HCEC 1CT (cell line): ENCODE measurements at places on chromosomes 7 and 10.

DNA sequence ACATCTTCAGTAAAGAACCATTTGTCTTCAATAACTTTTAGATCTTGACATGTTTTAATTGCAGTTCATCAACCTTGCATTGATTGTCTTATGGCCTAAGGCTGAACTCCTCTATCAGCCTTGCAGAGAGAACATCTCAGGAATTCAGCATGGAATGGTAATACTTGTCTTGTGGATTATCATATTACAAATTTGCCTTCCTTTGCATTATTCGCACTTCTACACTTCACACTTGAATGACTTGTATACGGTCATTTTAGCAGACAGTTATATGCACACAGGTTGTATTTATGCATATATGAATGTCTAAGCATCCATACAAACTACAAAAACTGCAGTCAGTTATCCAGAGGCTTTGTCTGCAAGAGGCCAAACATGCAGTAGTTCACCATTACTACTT, 31.7 kb downstream of the GPR85 start:
- no peak for DNase-seq

GRCh38 chr7:74269757-74270277, 15.6 kb upstream of the RFC2 start:
- peak; percentile 57 for DNase-seq

DNA sequence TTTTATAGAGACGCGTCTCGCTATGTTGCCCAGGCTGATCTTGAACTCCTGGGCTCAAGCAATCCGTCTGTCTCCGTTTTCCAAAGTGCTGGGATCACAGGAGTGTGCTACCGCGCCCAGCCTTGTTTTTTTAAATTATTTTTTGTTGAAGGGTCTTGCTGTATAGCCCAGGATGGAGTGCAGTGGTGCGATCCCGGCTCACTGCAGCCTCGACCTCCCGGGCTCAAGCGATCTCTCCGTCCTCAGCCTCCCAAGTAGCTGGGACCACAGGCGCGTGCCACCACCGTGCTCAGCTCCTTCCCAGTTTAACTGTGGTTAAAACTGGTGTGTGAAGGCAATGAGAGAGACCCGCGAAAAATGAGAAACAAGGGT, 11.0 kb upstream of the HNRNPF start:
- no peak for DNase-seq

GRCh38 chr10:43735907-43736306, 87.2 kb upstream of the ZNF32 start:
- no peak for DNase-seq

DNA sequence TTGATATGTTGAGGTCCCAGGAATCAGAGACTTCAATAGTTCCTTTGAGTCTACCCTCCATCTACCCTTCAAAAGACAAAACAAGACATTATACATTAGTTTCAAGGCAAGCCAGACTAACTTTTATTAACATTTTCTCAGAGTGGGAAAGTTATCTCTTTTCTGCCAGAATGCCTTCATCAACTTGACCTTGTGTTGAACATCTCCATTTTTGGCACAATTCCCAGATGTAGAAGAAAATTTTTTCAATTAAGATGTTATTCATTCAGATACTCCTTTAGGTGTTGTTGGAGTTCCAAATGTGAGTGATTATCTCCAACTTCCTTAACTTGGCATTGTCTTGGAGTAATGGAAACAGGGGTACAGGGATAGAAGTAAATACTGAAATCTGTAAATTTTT, 59.1 kb downstream of the NRF1 start:
- no peak for DNase-seq

DNA sequence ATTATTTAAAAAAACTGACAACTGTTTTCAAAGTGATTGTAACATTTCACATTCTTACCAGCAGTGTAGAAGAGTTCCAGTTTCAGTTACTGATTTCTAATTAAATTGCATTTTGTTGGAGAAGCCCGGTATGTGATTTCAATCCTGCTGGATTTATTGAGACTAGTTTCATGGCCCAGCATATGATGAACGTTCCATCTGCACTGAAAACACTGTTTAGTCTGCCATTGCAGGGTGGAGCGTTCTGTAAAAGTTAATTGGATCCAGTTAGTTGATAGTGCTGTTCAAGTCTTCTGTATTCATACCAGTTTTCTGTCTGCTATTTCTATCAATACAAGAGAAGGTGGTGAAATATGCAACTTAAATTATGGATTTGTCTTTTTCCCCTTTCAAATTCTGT, 37.3 kb upstream of the CCNY start:
- no peak for DNase-seq

DNA sequence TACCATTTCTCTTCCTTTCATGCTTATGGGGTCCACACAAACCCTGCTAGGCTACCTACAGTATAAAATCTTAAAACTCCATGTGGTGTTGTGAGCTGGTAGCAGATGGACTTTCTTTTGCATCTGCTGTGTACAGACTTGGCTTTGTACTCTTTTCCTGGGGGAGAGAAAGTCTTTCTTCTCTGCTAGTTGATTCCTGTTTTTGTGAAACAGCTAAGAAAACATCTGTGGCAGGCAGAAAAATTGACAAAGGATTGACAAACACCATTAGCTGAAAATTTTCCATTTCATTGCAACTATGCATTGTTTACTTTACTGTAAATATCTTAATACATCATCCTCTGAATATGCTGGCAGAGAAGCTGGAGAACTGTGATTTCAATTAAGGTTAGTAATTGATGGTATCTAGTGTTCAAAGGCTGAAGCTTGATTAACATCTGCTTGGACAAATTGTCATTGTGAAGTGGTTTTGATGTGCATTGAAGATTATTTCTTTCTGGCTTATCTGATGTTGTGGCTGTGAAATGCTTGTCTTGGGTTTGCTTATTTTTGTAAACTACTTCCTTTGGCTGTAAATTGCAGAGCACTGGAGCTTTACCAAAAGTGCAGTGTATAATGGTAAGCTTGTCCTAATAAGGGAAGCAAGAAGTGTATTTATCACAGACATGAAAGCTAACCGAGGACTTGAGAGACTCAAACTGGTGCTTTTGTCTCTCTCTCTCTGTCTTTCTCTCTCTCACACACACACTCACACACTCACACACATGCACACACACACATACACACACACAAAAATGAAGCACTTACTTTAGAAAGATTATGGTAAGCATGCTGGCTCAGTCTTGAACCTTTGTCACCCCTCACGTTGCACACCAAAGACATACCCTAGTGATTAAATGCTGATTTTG, at the start of gene FOXP2:
Gene FOXP2, plus strand, starts transcription at position 660 of the 908 bp plus-strand sequence. CDS start 11,697 bp downstream, outside the sequence.
- DNase-seq, result peak; percentile 46

- peak; percentile 91 for DNase-seq
Observed at GRCh38 chr10:88115968-88116367, 252.5 kb downstream of the PTEN start.

GRCh38 chr10:29205787-29206186, 83.1 kb upstream of the LYZL1 start:
- no peak for DNase-seq

- no peak for DNase-seq
Observed at GRCh38 chr7:142437741-142438140, 179.9 kb upstream of the PRSS58 start.

DNA sequence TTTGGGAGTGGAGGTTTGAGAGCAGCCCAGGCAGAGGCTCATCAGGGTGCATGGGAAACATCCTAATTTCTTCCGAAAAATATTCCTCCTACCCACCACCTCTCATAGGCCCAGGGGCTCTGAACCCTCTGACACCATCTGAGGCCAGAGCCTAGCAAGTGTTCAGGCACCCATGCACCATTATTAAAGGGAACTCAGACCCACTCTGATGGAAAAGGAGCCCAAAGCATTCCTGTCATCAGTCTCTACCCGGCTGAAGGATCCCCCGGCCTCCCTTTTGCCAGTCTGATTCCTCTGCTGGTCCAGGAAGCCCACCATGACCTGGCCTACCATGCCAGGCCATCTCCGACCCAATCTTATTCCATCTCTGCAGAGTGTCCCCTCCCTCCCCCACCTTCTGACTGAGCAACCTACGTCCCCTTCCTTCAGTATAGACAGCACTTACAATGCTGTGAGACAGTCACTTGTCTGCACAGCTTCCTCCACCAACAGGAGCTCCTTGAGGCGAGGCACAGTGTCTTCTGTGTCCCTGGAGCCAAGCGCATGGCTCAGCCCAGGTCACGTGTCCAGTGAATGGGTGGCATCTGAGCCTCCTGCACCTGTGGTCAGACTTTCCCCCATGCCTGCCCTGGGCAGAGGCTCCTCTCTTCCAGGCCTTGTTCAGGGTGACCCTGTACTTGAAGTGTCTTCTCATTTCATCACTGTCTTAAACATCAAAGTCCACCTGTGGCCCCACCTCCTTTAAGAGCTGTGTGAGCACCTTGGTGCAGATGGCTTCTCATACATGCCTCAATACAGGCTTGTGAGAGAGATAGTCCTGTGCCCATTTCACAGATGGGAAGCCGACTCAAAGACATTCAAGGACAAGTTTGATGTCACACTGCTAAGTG, 889 bp upstream of the GPR15LG start:
- DNase-seq, result no peak

- DNase-seq, result no peak
Observed at GRCh38 chr10:104546336-104546735, 94.8 kb upstream of the SORCS3 start.

- DNase-seq, result no peak
Observed at GRCh38 chr7:94250124-94250523, 144.6 kb upstream of the COL1A2 start.
